ENCODE measurements at places on chromosomes 1 and 21.

GRCh38 chr1:3771108-3772026 lies 1.2 kb upstream of the SMIM1 start:
- no peak for DNase-seq

GRCh38 chr21:46667741-46668380 lies 32.4 kb downstream of the PRMT2 start:
- DNase-seq = no peak

DNA sequence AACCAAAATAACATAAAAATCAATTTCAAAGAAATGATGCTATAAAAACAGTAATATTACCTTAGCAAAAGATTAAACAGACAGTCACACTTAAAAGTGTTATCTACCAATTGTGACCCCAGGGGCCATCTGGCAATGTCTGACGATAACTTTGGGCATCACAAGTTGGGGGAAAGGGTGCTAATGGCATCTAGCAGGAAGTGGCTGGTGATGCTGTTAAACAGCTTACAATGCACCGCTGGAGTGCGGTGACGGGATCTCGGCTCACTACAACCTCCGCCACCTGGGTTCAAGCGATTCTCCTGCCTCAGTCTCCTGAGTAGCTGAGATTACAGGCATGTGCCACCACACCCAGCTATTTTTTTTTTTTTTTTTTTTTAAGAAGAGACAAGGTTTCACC lies 27.6 kb downstream of the NUP133 start:
- DNase-seq = no peak

- DNase-seq = no peak
These were observed 537.2 kb upstream of the TMPRSS15 start for GRCh38 chr21:18940791-18941190.

- DNase-seq = no peak
These were observed 115.4 kb downstream of the DMRTB1 start for GRCh38 chr1:53574621-53575020.

- no peak for DNase-seq
These were observed 50.3 kb upstream of the USP1 start for GRCh38 chr1:62386351-62387121.

- DNase-seq = no peak
These were observed 82.0 kb upstream of the MROH9 start for GRCh38 chr1:170853302-170853701.

DNA sequence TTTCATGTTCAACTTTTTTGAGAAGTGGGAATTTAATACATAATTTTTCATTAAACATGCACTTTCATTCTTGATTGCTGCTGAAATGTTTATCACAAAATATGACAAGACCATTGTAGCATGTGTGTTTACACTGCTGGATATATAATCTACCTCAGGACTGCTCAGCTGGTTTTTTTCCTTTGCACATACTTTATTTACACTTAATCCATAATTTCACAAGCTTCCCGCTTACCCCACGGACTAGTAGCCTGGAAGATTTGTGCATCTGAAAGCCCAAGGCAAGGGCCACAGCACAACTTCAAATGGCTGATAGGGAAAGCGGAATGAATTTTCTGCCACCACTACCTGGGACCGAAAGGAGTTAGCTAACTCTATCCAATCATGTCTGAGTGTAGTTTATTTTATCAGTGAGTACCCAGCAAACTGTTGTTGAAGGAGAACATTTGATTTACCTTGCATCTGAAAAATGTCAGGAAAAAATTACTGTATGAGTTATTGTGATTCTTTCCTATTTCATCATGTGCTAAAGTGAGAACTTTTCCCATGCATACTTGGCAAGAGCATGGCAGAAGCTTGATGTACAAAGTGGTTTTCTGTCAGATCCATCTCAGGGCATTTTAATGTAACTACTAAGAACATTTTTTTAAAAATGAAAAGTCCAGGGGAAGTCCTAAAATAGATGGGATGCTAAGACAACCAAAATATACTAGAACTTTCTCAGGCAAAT lies 558.2 kb upstream of the USP24 start:
- DNase-seq = no peak

DNA sequence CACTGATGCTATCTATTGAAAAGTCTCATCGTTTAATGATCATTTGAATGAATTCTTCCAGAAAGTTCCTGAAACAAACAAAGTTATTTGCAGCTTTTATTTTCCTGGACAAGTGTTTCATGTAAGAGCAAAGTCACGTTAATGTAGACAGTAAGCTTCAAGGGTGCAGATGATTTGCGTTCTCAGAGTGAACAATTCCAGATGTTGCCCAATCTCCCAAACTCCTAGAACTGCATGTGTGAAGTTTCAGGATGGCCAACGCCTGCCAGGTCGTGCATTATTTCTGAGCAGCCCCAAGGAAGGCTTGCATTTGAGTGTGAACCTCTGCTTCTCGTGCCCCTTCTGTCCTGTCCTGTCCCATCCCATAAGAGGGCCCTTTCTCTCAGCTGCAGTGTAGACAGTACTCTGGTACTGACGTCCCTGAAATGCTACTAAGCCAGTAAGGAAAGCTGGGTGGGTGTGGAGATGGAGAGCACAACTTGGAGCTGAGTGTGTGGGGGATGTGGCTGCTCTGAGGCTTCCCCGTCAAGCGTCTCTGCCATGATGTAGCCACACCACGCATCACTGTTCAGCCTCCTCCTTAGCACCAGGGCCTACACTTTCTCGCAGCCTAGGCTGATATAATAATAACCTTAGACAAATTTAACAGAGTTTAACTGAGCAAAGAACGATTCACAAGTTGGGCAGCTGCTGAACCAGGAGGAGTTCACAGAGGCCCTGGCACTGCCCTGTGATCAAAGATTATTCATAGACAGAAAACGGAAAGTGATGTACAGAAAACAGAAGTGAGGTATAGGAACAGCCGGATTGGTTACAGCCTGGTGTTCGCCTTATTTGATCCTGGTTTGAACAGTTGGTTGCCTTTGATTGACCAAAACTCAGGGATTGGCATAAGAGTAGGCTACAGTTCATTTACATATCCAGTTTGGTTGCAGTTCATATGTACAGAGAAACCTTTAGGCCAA lies 50.4 kb downstream of the RHOU start:
- DNase-seq = no peak

GRCh38 chr1:236016782-236017400 lies 48.0 kb downstream of the NID1 start:
- no peak for DNase-seq

DNA sequence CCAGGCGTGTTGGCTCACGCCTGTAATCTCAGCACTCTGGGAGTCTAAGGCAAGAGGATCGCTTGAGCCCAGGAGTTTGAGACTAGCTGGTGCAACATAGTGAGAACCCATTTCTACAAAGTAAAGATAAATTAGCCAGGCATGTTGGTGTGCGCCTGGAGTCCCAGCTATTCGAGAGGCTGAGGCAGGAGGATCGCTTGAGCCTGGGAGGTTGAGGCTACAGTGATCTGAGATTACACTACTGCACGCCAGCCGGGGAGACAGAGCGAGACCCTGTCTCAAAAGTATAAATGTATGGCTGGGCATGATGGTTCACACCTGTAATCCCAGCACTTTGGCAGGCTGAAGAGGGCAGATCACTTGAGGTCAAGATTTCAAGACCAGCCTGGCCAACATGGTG lies 51.5 kb upstream of the LBR start:
- DNase-seq = no peak

DNA sequence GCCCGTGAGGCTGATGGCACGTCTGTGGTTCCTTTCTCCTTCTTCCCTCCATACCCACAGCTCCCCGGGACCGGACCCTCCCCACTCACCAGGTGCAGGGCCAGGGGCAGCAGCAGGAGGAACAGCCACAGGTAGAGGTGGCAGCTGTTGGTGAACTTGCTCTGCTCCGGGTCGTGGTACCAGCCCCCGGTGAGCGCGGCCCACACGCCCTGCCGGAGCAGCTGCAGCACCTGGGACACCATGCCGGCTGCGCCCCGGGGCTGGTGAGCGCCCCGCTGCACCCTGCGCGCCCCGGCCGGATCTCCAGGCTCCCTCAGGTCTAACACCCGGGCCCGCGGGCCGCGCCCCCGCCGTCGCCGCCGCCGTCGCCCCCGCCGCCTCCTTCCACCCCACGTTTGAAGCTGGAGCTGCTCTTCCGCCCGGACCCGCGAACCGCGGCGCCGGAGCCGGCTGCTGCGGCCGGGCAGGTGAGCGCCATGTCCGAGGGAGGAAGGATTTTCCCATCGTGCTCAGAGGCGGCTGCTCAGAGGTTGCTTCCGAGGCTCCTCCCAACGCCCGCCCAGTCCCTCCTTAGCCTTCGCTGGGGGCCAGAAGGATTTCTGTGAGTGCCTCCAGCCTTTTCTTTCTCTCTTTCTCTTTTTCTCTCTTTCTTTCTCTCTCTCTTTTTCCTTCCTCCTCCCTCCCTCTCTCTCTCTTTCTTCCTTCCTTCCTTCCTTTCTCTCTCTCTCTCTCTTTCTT lies at the start of gene PCNX2:
Gene PCNX2 (minus strand): TSS at position 489 of the 738 bp plus-strand sequence. CDS start 247 bp downstream, at position 242.
- peak; percentile 82 for DNase-seq

- DNase-seq = no peak
These were observed 51.7 kb upstream of the TIAM1 start for GRCh38 chr21:31395791-31396190.

GRCh38 chr1:55155522-55155921 lies 59.6 kb downstream of the USP24 start:
- peak; percentile 37 for DNase-seq

GRCh38 chr1:201763455-201764140 lies 65.4 kb upstream of the IPO9 start:
- no peak for DNase-seq

GRCh38 chr1:41853907-41854306 lies 64.8 kb downstream of the HIVEP3 start:
- DNase-seq = no peak

GRCh38 chr1:18875107-18875795 lies 15.8 kb upstream of the TAS1R2 start:
- peak; percentile 81 for DNase-seq

GRCh38 chr1:189499736-189500135 lies 977.9 kb downstream of the BRINP3 start:
- DNase-seq = no peak

DNA sequence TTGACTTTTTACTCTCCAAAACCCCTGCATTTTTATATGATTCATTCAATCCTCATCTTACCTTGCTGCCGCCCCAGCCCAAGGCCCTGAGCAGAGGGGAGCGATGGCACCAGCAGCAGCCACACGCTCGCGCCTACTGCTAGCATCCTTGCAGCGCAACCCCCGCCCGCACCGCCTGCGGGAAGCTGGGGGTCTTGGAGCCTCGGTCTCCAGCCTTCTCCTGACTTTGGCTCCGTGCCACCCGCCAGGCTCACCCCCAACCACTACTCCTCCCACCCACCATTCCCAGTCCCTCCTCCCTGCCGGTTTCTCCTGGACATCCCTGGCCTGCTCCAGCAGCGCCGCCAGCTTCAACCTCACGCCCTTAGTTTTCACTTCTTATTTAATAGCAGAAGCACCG lies 76.6 kb downstream of the RPE65 start:
- no peak for DNase-seq

GRCh38 chr1:162697140-162697895 lies 65.1 kb downstream of the DDR2 start:
- no peak for DNase-seq

GRCh38 chr1:56025942-56026341 lies 553.4 kb downstream of the PLPP3 start:
- DNase-seq = no peak

- DNase-seq = no peak
These were observed 59.1 kb upstream of the CNTN2 start for GRCh38 chr1:204983881-204984280.

DNA sequence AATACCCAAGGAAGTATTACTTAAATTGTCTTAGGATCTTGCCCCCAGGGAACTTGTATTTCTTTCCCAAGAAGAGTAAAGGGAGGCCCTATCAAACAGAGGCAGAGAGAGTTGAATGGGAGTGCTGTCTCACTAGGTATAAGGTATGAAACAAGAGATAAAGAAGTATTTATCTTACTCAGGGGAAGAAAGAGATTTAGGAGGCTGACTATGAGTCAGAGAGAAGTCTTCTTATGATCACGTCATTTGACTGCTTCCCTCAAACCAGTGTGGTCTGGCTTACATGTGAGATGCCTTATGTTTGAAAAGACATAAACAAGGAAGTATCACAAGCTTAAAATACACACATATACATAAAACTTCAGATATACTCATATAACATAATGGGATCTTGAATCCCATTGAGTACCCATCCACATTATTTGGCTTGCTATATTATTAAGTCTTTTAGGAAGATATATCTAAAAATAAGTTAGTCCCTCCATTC lies 29.6 kb downstream of the DUSP10 start:
- peak; percentile 39 for DNase-seq

DNA sequence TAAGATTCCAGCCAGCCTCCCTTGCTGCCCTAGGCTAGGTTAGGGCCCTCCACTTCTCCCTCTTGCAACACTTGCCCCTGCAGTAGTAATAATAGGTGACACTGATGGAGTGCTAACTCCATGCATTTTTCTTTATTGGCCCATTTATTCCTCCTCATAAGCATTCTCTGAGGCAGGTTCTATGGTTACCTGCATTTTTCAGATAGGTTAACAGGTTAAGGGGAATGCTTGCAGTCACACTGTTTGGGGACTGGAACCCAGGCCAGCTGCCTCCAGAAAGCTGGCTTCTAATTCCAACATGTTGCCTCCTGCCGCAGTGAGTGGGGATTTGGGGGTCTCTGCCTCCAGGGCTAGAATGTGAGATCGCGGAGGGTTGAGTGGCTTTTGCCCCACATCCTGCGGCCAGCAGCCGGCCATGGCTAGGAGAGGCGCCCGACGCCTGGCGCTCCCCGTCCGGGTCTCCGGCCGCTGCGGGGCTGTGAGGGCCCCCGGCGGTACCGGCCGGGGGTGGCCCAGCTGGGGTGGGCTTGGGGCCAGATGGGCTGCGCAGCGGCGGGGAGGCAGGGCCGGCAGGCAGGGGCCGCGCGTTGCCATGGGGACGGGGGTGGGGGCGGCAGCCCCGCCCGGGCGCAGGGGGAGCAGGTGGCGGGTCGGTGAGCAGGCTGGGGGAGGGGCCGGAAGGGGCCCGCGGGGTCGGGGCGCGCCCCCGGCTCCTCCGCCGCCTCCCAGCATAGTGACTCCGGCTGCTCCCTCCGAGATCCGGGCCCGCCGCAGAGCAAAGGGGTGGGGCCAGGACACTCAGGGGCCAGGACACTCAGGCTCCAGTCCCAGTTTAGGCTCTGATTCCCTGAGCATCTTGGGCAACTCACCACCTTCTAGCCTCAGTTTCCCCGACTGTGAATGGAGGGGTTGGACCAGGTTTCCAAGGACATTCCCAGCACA lies 68.4 kb upstream of the SSBP3 start:
- no peak for DNase-seq

GRCh38 chr1:110433213-110433612 lies 17.7 kb upstream of the PROK1 start:
- DNase-seq = no peak

- DNase-seq = no peak
These were observed 10.8 kb downstream of the AHDC1 start for GRCh38 chr1:27592931-27593677.

- no peak for DNase-seq
These were observed 23.3 kb downstream of the SPOCD1 start for GRCh38 chr1:31792541-31792940.

- no peak for DNase-seq
These were observed 225.4 kb downstream of the HLX start for GRCh38 chr1:221104596-221104995.

DNA sequence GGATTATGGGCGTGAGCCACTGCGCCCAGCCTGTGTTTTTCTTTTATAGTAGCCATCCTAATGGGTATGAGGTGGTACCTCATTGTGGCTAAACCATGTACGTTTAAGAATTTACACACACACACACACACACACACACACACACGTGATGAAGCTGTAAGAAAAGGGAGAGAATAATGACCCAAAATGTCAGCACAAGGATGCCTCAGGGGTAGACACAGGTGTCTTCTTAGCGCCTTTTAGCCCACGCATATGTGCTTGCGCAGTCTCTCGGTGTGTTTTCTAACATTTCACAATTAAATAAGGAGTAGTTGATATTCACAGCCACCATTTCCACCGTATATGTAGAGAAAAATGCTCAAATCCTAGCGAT lies 782 bp upstream of the PFKL start:
- DNase-seq = peak; percentile 36

GRCh38 chr1:160206036-160206389 lies 829 bp downstream of the PEA15 start:
- DNase-seq = peak; percentile 60
